Inflammatory macrophage (primary cell): ENCODE measurements at places on chromosomes 2 and 18.

- no peak for DNase-seq
Measured at GRCh38 chr18:33670029-33670428, 92.0 kb downstream of the ASXL3 start.

GRCh38 chr2:31268344-31268743, 34.4 kb downstream of the EHD3 start:
- no peak for DNase-seq

DNA sequence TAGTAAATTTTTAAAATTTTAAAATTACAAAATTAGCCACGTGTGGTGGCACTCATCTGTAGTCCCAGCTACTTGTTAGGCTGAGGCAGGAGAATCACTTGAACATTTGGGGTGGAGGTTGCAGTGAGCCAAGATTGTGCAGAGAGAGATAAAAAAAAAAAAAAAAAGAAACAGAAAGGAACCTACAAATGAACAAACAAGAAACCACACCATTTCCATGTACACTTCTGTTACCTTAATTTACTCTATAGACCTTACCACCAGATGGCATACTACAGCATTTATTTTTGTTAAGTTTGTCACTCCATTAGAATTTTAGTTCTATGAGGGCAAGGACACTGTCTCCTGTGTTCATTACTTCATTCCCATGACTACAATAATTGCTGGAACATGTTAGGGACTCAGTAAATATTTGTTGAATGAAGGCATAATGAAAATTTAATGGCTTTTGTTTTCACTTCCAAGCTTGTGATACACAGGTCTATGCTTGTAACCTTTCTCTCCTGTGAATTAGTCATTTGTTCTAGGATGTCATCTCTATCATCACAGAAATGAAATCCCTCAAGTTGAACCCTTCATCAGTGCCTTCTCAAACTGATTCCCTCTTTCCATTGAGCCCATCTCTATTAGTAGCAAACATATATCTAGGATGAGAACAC, 76.0 kb downstream of the ARHGAP15 start:
- DNase-seq: no peak

DNA sequence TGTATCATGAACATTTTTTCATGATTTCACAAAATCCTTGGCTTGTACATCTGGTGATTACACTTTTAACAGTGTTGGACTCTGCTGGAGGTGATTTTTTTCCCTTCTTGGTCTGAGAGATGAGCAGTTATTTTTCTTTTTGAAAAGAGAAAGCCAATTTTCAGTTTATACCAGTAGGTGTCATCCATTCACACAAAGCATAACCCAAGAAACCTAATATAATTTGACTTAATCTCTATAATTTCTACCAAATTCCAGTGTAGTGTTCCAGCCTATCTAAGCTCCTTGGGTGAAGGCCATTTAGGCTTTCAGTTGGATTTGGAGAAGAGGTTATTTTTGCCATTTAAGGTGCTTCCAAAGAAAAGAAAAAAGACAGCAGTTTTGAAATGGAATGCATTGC, 7.7 kb upstream of the ICOS start:
- no peak for DNase-seq

- no peak for DNase-seq
Measured at GRCh38 chr2:223758131-223758840, 79.1 kb downstream of the AP1S3 start.

GRCh38 chr2:119823734-119824334, 64.1 kb downstream of the PTPN4 start:
- DNase-seq: peak; percentile 45

DNA sequence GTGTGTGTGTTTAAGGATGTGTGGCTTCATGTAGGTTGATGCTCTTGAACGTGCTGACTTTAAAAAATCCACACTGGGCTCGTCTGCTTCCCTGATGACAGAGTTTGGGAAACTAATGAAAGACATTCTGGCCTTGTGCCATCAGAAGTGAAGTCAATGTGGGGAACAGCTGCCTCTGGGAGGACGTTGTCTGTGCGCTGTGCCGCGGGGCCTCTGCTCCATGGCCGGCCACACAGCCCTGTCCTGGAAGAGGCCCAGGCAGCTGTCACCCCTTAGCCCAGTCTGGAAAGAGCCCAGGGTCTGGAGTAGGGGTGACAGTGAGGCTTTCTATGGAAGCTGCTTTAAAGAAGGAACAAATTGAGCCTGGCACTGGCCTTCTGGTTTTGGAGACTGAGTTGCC, 155.8 kb downstream of the SH3RF3 start:
- DNase-seq: peak; percentile 14

GRCh38 chr2:120969613-120970355, 234.1 kb downstream of the GLI2 start:
- no peak for DNase-seq

GRCh38 chr2:19225931-19226330, 132.5 kb downstream of the OSR1 start:
- no peak for DNase-seq

DNA sequence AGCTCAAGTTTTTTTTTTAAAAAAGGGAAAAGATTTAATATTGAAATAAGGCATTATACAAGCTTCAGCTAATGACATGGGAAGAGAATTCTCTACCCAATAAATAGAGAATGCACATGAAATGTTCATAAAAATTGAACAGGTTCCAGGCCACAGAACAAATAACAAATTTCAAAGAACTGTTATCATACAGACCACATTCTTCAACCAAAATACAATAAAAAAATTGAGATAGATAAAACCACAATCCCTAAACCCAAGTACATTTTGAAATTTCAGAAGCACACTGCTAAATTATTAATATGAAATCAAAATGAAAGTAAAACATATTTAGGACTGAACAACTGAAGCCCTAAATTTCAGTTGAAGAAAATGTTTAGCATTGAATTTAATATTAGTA, 89.6 kb downstream of the BCL2 start:
- no peak for DNase-seq

GRCh38 chr2:239669899-239670460, 269.2 kb upstream of the HDAC4 start:
- DNase-seq: no peak

- DNase-seq: no peak
Measured at GRCh38 chr2:140085674-140086073, 1305.5 kb upstream of the NXPH2 start.

GRCh38 chr2:164386231-164386630, 235.1 kb downstream of the GRB14 start:
- DNase-seq: no peak

- DNase-seq: peak; percentile 57
Measured at GRCh38 chr18:58768293-58768974, 96.2 kb upstream of the ZNF532 start.

DNA sequence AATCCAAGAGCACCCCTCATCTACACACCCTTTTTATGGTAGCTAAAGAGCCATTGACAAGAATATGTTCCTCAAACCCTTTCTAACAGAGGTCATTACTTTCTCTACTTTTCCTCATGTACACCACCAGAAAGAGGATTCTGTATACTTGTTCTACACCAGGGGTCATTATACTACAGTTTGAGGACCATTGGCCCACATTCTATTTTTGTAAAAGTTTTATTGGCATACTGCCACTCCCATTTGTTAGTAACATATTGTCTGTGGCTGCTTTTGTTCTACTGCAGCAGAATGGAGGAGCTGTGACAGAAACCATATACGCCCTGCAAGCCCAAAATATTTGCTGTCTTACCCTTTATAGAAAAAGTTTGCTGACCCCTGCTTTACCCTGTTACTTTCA, 14.3 kb downstream of the HTR2B start:
- DNase-seq: no peak

DNA sequence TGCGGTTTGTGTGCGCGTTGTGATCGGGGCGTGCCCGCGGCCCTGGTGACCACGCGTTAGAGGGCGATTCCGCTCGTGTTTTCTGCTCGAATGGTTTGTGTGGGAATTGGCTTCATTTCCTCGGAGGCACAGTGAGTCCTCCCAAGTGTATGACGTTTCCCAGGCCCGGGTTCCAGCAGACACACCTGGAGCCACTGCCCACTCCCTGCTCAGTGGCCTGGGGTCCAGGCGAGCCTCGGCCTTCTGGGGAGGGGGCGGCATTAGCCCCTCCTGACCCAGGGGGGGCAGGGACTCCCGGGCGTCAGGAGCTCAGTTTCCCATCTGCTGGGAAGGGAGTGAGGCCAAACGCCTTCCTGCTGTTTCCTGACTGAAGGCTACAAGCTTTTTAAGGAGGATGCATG, 92.1 kb downstream of the NFATC1 start:
- no peak for DNase-seq

- DNase-seq: no peak
Measured at GRCh38 chr2:218079943-218080913, 11.2 kb downstream of the RUFY4 start.

DNA sequence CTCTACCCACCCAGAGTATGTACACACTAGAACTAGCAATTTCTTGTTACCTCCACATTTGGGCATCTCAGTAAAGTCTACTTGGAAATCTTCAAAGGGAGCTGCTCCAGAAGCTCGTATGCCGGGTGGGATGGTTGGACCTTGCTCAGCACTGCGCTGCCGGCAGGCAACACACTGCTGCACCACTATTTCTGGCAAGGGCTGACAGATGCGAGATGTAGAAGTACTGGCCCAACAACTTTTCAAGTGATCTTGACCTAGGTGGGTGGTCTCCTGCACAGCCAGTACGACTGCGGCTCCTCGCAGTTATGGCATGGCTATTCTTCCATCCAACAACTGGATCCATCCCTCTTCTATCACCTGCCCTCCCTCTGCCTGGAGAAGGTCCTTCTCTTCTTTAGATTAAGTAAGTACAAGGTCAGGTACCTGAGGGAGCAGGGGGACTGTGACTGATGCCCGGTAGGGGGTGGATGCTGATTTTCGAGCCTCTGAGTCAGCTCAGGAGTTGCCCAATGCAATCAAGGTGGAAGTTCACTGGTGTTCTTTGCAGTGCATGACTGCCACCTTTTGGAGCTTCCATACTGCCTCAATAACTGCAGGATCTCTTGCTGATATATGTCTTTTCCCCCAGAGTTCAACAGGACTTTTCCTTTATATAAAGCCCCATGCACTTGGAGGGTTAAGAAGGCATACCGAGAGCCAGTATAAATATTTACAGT, 100.4 kb upstream of the SLC1A4 start:
- no peak for DNase-seq

GRCh38 chr2:40251137-40251536, 200.8 kb downstream of the SLC8A1 start:
- DNase-seq: no peak

- DNase-seq: no peak
Measured at GRCh38 chr2:47639467-47639866, 143.5 kb upstream of the MSH6 start.

DNA sequence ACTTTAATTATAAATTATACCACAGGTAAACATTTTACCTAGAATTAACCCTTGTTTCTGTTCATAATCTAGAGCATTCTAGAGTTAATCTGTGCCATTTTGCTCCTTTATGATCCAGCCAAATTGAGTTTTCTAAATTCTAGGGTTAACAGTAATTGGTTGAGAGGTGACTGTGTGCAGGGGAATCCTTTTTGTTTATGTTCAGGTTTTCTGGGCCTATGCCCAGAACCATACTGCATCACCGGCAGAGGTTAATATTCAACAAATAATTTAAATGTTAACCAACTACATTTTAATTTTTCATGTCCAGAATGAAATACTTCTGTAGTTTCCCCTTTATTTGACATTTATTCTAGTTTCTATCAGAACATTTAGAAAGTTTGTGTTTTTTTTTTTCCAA, 32.3 kb downstream of the CARF start:
- DNase-seq: no peak

DNA sequence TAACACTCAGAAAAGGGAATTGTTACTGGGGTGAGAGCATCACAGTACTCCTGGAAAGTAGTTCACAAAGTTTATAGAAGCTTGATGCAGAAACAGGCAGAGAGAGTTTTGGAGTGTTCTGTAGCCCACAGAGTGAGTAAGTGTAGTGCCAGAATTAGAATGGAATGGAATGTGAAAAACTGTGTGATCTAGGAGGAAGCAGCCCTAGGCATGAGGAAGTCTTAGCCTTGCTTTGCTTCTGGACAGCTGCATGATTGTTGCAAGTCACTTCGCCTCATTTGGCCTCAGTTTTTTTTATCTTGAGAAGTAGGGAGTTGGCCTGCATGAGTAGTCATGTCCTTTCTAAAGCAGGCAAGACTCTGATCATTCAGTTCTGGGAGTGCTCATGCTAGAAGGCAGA, 10.9 kb downstream of the SERPINB12 start:
- DNase-seq: peak; percentile 84

DNA sequence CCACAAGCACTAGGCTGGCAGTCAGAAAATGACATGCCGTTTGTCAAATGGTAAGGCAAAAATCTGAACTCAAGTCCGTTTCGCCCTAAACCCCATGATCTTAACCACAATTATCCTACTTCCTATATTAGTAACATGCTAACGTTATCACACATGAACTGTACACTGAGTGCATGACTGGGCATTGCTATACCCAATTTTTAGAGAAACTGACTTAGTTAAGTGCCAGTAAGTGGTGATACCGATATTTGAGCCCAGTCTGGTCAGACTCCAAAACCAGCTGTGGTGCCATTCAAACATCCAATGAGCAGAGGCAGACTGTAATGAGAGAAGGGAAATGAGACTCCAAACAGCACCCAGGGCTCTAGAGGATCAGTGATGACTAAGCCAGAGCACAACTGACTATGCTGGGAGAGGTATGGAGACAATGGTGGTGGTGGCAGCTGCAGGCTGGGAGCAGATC, 311.7 kb upstream of the PKDCC start:
- DNase-seq: peak; percentile 85

- DNase-seq: no peak
Measured at GRCh38 chr2:2705871-2706270, 374.8 kb upstream of the MYT1L start.

DNA sequence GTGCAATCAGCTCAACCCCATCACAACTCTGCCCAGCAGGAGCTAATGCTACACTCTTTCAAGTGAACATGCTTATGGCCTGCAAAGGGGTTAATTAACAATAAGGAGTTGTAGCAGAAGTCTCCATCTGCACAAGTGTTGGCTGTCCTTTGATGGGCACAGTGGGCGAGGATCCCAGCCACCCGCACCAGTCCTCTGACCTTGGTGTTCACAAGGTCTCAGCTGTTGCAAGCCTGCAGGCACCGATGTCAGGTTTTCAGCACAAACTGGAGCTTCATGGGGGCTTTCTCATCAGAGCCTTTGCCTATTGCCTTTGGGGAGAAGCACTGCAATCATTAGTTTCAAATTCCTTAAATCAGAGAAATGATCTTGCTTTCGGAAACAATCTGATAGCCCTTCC, 60.9 kb upstream of the TMEM178A start:
- no peak for DNase-seq

DNA sequence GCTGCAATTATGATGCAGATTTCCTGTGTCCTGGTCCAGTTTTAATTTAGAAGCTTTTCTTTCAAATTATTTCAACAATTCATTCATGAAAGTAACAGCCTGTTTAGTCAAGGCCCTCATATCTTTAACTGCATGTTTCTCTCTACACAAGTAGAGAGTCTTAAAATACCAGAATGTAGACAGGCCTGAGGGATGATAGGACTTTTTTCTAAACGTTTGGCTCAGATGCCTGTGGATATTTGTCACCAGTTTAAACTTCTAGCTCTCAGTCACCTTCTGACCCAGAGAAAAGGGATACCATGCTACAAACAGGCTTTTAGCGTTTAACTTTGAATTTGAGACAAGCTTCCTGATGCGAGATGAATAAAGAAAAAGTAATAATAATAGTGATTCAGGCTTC, 15.7 kb downstream of the COL5A2 start:
- no peak for DNase-seq
